ENCODE measurements at places on chromosomes 3 and 15.

GRCh38 chr3:58626841-58627569, 39.6 kb downstream of the FAM3D start:
- no peak for DNase-seq

- no peak for DNase-seq
These were observed 4.4 kb downstream of the GXYLT2 start for GRCh38 chr3:72892081-72892775.

- no peak for DNase-seq
These were observed 483.7 kb upstream of the FRG2C start for GRCh38 chr3:75180235-75180944.

DNA sequence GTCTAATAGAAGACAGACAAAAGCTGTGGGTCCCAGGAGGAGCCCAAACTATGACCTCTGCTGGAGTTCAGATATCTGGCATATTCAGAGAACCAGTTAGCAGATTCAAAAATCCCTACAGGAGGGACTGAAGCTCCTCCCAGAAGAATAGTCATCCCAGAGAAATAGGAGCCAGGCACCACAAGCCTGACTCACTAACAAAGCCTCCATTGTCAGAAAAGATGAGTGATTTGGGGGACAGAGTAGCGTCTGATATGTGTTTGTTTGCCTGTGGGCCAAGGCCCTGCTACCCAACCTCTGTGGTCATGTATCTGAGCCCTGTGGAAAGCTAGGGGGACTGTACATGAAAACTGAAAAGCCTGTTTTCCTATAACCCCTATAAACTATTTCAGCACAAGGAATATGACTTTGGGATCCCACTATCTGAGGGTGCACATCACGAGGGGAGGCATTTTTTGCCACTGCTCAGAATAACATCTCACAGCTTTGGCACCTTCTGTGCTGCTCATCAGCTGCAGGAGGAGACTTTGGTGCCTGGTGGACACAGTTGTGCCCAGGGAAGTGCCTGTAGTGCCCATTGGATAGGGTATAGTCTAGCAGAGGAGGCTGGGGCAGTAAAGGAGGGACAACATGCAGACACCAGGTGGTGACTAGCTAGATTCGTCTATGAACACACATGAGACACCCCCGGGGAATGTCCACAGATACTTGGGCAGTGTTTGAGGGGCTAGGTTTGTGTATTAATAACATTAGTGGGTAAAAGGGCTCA, 9.7 kb upstream of the LARP6 start:
- no peak for DNase-seq

DNA sequence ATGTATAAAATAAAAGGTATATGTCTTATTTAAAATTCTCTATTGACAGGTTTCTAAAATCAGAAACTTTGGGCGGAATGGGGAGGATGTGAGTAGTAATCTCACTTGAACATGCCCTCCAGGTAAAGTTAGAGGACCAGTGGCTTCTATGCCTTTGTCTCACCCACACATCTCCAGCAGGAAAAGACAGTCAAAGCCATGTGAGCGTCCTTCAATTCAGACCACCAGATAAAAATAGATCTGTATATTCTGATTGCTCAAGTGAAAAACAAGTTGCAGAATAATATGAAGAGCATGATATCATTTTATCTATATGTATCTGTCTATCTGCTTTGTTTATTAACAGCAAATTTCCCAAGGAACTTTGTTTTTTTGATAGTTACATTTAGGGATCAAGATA, 152.2 kb downstream of the TMCO5A start:
- no peak for DNase-seq

DNA sequence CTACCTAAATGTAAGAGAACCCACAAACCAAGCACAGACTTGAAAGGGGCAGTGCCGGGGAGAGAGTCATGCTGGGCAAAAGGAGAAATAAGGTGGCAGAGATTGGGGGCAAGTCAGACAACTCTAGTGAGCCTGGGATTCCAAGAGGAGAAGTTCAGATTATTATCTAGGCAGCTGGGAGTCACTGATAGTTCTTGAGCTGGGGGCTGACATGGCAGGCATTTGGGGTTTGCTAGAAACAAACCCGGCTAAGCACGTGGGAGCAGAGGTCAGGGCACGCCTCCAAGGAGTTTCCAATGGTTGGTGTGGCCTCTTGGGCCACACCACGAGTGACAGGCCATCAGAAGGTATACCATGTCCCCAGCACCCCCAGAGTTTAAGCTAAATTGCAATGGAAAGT, 27.6 kb downstream of the SLC6A6 start:
- no peak for DNase-seq

GRCh38 chr3:5479229-5479799, 291.8 kb downstream of the EDEM1 start:
- DNase-seq = no peak

GRCh38 chr3:47162697-47163168, 1.2 kb downstream of the SETD2 start:
- no peak for DNase-seq

DNA sequence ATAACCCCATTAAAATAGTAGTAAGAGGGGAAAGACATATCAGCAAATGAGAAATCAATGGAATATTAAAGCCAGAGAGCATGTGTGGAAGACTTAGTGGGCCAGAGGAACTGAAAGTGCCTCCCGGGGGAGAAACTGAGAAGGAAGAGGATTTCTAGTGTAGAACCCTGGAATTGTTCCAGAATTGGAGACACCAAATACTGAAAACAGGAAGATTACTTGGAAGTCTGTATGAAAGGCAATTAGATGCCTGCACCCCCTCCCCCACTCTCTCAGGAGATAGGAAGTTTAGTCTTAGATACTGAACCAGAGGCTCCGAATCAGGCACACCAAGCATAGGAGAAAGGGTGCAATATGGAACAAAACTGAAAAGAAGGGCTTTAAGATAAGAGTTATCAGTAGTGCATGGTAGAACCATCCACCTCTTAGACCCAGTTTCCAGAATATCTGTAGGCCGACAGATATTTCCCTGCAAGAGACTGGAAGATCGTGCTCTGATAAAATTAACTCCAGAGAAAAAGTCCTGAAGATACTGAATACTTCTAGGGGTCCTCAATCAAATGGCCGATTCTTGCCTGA, 32.4 kb downstream of the KLHL18 start:
- DNase-seq = no peak

GRCh38 chr15:77028451-77029165, 33.7 kb downstream of the PSTPIP1 start:
- DNase-seq = no peak

- no peak for DNase-seq
These were observed 302.7 kb downstream of the CTNNB1 start for GRCh38 chr3:41502023-41502422.

DNA sequence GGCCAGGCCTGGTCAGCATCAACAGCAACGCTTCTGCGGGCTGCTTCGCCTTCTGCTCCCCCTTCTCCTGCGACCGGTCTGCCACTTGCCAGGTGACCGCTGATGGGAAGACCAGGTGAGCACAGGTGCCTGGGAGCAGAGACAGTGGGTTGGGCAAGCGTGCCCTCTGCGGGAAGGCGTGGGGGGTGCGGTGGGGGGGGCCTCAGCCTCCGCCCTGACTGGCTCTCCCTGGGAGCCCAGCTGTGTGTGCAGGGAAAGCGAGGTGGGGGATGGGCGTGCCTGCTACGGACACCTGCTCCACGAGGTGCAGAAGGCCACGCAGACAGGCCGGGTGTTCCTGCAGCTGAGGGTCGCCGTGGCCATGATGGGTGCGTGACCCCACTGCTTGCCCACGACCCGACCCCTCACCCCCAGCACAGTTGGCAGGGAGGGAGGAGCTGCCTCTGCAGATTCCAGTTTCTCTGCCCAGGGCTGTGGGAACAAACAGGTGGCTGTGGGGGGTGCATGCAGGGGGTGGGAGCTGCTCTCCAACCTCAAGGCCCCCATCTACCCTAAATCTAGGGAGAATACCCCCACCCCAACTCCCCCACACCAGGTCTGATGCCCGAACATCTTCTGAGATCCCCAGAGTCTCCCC, 8.8 kb downstream of the STAB1 start:
- DNase-seq = no peak

GRCh38 chr3:8981296-8981695, 18.0 kb upstream of the RAD18 start:
- no peak for DNase-seq

- DNase-seq = no peak
These were observed 69.5 kb downstream of the KLF15 start for GRCh38 chr3:126287536-126288241.

DNA sequence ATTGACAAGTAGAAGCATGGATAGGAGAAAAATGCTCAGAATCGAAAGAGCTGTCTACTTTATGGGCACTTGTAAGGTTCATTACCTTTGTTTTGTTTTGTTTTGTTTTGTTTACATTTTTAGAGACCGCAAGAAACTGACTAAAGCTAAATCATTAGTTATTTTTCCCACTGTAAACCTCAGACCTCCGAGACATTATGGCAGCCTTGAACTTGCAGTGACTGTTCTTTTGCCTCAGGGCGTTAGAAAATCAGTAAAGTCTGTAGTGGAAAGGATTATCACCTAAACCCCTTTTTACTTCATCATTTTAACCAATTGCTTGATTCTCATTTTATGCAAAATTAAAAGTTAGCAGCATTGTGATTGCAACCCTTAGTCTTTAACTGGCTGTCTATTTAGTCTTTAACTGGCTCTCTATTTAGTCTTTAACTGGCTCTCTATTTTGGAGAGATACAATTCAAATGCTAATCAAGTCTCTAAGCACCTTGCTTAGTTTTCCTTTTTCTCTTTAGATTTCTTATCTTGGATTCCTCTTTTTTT, 383.3 kb upstream of the ROBO2 start:
- no peak for DNase-seq

GRCh38 chr3:128823631-128824030, 55.8 kb upstream of the ACAD9 start:
- DNase-seq = no peak

- DNase-seq = no peak
These were observed 53.6 kb upstream of the UBE2E1 start for GRCh38 chr3:23752126-23752525.

DNA sequence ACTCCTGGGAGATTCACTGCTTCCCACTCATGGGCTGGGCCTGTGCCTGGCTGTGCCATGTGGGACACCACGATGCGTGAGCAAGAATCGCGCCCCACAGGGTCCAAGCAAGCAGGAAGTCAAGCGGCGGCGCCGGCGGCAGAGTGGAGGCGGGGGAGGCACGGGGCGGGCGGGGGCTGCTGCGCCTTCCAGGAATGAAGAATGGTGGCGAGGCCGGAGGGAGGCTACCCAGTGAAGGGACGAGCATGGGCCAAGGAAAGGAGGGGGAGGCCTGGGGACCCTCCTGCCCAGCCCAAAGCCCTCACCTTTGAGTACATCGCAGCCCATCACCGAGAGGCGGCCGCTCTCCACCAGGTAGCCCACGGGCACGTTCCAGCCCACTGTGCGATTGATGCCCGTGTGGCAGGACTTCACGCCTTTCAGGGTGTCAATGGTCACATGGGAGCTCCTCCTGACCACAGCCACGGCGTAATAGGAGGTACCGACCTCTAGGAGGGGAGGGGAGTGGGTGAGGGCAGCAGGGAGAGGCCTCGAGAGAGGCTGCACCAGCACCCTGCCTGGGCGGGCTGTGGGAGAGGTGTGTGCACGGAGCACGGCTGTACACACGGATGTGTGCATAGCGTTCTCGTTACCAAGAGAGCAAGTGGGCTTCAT, 5.5 kb downstream of the MELTF start:
- DNase-seq = no peak

- DNase-seq = no peak
These were observed 5.6 kb upstream of the ZBTB47 start for GRCh38 chr3:42647821-42648459.

DNA sequence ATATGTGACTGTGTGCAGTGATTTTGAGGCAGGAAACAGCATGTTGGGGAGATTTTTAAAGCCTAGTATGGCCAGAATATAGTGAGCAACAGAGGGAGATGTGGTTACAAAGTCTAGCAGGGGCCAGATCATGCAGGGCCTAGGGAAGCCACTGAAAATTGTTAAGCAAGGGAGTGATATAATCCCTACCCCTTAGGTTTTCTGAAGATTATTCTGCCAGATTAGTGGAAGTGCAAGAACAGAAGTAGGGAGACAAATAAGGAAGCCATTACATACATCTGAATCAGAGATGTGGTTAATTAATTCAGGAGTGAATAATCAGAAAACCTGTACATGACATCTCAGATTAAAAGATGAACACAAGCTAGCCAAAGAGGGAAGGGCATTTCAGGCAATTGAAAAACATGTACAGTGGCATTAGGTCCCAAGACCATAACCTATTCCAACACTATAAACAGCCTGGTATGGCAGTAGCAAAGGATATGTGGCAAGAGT, 54.8 kb downstream of the MSL2 start:
- DNase-seq = no peak

GRCh38 chr3:108008106-108008505, 82.7 kb downstream of the CD47 start:
- DNase-seq = no peak

- no peak for DNase-seq
These were observed 191.9 kb downstream of the GABRB3 start for GRCh38 chr15:26580943-26581342.
